Umbilical cord (tissue), 2 donors: ENCODE measurements at places on chromosomes 7 and 10. TPM values are rescaled to one million over a fixed set of nuclear protein-coding genes. Genes with fewer than 3 reads are reported as not detected.

DNA sequence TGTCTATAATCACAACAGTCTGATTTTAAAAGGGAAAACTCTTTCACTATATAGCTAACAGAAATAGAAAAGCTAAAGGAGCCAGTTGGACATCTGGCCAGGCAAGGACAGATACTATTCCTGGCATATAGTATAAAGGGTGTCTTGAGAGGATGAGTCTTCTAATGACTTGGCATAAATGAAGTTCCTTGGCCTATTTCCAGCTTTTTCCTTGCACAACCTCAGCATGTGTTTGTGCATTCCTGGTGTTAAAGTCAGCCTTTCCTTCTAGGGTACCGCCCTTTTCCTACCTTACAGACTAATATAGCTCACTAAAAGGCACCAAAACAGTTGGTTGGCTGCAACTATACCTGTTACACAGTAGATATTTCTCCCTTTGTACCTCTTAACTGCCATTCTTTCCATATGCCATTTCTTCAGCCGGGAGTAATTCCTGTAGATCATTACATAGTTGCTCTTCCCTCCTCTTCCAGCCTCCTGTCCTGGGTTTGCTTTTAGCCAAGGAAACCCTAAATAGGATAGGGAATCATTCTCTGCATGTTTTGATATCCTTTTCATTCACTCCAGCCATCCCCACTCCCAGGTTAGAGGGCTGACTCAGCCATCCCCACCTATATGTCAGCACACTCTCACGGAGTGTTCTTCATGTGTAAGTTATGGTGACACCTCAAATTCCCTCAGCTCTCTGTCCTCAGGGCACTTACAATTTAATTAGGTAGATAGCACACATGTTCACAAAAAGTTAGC, 102.1 kb upstream of the MDFIC start:
- DNase-seq: peak; percentile 91

DNA sequence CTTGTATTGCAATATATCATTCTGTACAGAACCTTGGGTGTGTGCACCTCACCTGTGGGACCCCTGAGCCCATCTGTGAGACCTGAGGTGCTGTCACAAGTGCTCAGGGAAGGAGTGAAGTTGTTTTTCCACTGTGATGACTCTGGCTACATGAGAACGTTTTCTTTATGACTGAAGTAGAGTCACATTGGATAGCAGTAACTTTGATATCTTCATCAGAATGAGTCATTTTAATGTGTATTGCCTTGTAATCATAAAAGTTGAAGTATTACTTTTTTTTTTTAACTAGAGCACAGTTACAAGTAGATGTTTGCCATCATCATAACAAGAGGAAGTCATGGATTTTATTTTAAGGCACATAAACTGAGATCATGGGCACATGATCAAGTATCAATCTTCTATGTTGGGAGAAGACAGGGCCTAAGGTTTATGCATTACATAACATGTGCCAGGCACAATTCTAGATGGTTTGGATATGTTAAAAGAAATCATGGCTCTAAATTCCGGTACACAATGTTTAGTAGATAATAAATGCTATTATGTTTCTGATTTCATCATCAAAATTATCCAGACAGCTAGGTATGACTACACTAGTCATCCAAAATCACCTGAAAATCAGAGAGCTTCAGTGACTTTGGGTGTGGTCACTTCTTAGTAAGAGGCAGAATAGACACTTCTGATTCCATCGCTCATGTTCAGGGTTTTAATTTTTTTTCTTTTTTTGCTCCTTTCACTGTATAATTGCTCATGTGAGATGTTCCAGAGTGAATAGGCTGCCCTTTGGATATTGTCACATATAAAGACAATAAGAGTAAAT, 82.7 kb upstream of the KLF6 start:
- DNase-seq: no peak

GRCh38 chr7:46489106-46489505, 568.0 kb upstream of the IGFBP3 start:
- no peak for DNase-seq

GRCh38 chr7:11638011-11638774, 193.8 kb downstream of the THSD7A start:
- no peak for DNase-seq

- no peak for DNase-seq
These were observed 12.6 kb upstream of the ICA1 start for GRCh38 chr7:8274589-8274988.

- DNase-seq: peak; percentile 79
These were observed 55.5 kb downstream of the SYPL1 start for GRCh38 chr7:106056513-106057203.

DNA sequence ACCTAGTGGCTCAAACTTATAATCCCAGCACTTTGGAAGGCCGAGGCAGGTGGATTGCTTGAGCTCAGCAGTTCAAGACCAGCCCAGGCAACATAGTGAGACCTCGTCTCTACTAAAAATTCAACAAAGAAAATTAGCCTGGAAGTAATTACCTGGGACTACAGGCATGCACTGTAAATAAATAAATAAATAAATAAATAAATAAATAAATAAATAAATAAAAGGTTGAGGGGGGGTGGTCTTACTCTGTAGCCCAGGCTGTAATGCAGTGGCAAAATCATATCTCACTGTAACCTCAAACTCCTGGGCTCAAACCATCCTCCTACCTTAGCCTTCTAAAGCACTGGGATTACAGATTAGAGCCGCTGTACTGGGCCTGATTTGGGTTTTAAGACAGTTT, 50.5 kb downstream of the RALA start:
- DNase-seq: no peak

DNA sequence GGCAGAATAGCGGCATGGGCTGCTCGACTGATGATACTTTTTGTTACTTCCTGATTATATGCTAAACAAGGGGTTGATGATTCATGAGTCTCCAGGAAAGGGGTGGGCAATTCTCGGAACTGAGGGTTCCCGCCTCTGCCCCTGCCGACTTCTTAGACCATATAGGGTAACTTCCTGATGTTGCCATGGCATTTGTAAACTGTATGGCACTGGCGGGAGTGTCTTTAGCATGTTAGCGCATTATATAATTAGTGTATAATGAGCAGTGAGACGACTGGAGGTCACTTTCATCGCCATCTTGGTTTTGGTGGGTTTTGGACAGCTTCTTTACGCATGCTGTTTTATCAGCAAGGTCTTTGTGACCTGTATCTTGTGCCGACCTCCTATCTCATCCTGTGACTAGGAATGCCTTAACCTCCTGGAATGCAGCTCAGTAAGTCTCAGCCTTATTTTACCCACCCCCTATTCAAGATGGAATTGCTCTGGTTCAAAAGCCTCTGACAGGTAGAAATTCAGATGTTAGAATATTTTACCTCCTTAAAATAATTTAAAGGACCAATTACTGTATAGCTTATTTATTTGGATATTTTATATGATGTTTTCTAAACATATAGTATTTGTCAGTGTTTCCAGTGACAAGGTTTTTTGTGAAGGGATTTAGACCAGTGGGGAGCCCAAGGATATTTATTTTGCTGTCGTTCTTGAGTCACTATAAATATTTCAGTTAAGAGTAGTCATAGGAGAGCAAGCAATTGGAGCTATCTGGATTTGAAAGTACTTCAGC, 90.1 kb upstream of the PIK3CG start:
- DNase-seq: no peak

- DNase-seq: peak; percentile 79
These were observed 1.1 kb upstream of the EMX2 start for GRCh38 chr10:117541405-117541908.

GRCh38 chr10:5694573-5694972, 9.9 kb downstream of the TASOR2 start:
- no peak for DNase-seq

- DNase-seq: no peak
These were observed 56.4 kb downstream of the CYCS start for GRCh38 chr7:25068502-25069213.

- no peak for DNase-seq
These were observed 92.6 kb downstream of the CYTH3 start for GRCh38 chr7:6179620-6180343.

- peak; percentile 3 for DNase-seq
These were observed 150.5 kb upstream of the IGFBP3 start for GRCh38 chr7:46071601-46072000.

DNA sequence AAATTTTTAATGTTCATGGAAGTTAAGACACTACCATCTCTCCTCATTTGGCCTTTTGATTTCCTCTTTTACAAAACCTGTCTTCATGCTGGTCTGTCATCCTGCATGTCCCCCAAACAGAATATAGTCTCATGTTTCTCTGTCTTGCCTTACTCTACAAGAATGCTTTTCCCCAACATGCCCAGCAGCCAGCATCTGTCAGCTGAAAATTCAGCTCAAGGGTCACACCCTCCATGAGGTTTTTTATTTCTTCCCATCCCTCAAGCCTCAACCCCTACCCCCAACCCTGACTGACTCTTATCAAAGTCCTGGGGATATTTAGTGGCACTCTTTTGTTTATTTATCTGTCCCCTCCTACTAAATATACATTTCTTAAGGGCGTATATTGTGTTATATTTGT, 202.0 kb downstream of the ANK3 start:
- DNase-seq: no peak

GRCh38 chr10:74137992-74138391, 12.6 kb downstream of the AP3M1 start:
- no peak for DNase-seq

DNA sequence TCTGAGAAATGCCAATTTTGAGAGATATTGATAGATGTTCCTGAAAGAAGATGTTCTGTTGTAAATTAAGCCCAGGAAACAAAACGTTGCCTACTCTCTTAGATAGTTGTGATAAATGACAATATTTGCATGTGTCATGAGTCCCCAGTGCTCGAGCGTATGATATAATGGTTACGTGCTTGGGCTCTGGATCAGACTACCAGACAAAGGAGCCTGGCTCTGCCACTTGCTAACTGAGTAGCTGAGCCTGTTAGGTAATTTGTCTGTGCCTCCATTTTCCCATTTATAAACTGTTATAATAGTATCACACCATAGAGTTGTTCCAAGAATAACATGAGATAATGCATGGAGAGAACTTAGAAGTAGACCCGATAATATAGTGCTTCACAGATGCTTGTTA, 1.8 kb downstream of the A1CF start:
- no peak for DNase-seq

DNA sequence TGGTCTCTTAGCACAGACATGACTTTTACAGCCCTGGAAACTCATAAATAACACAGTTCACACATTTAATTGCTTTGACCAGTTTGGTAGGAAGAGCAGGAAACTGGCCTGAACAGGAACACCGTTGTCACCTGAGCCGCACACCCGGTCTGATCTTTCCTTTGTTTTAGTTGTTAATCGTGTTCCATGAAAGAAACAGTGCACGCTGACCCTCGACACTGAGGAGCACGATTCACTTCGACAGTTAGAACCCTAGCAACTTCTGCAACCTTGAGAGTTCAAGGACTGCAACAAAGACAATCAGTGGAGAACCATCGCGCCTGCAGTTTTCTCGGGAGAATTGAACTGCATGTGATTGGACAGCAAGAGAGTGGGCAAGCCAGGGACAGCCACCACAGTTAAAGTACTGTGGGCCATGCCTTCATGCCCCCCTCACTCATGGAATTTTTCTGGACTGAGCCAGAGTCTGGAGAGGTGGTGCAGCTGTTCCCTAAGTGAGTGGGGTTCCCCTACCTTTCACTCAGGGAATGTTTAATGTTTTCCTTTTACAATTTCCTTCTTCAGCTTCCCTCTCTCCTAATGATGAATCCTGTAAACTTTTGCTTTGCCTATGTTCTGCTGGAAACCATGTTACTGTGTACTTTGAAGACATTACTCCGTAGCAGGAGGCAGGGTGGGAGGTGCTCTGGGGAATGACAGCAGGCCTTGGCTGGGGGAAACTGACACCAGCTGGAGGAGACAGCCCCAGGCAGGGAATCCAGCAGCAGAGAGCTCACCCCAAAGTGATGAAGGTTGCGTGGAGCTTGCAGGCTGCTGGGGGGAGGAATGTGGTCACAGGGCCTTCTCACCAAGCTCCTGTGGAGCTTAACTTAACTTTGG, 198.7 kb downstream of the ZNF438 start:
- no peak for DNase-seq

DNA sequence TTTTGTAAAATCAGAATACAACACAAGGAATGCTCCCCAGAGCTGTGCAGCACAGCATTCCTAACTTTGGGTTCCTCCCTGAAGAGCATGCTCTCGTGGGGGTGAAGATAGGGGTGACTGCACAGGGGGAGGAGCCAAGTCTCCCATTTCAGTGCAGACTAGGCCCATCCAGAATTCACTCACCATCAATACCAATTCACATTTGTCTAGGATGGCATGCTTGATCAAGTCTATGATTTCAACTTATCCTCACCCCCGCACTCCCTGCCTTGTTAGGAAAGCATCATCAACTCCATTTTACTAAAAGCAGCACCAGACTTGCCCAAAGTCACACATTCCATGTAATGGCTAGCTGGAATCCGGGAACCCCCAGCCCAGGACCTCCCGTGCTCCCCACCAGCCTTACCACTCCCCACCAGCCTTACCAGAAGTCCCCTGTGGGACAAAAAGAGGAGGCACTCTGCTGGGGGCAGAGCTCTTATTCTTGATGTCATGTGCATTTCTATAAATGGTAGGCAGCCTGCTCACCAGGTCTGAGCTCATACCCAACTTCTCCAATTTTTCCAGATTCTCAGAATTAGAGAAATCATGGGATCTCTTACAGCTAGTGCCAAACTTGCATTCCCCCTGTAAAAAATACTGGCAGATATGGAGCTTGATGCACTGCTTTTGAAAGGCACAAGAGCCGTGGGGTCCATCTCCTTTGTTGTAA, 6.2 kb downstream of the PARP12 start:
- no peak for DNase-seq

DNA sequence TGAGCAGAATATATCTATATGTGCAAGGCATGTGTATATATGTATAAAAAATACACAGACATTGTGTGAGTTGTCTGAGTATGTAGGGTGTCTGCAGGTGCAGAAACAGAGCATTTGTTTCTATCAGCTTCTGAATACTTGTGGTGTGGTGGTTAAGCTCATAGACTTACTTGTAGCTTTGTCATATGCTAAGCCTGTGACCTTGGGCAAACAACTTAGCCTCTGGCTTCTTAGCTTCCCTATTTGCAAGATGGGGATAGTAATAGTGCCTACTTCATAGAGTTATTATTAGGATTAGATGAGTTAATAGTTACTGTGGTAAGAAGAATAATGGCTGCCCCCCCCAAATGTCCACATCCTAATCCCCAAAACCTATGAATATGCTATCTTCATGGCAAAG, 28.2 kb upstream of the PAX2 start:
- no peak for DNase-seq

GRCh38 chr10:7071421-7071820, 339.4 kb downstream of the SFMBT2 start:
- no peak for DNase-seq

GDF10 gene
- 0.48 TPM for total RNA-seq

CREB3L2 gene
- total RNA-seq: 26.5 TPM

DNAAF5 gene
- 4.3 TPM for total RNA-seq

CEP55 gene
- 8.7 TPM for total RNA-seq

WEE2 gene
- 1.9 TPM for total RNA-seq

ITGA8 gene
- 1.7 TPM for total RNA-seq

EPHA1 gene
- total RNA-seq: 0.48 TPM

FAM131B gene
- total RNA-seq: 7.2 TPM

MMD2 gene
- 0.24 TPM for total RNA-seq
